ENCODE measurements at places on chromosomes 4 and X.

DNA sequence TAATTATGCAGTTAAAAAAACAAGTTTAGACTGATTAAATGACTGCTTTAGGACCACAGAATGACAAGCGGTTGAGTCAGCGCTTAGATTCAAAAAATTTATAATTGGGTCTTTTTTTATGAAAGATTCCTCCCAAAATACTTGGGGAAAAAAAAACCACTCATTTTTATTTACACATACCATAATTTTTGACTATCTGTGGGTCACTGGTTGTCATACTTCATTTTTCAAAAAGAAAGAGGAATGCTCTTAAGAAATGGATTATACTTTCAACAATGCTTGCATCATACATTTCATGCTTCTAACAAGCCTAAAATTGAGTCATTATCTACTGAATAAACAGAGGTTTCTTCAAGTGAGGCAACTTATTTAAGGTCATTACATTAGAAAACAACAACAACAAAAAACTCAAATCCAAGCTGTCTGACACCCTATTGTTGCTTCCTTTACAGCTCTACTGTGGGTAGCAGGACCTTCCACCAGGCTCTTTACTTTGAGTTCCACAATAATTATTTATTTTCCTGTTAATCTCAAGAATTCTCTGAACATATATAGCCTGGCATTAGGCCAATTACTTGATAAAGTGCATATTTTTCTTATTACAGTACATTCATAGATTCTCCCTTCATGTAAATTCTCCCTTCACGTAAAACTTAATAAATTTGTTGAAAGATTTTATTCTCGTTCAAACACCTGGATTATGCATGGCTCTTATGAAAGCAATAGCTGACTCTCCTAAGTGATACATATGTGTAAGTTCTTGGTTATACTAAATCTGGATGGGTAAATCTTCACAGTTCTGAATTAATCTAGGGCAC is 445.5 kb downstream of the PCDH10 start:
- H3K36me3 ChIP-seq, result no peaks in the 10 kb centered on the region
- H3K27me3 ChIP-seq, result no peaks in the 10 kb centered on the region
- H3K27ac ChIP-seq, result no peak overlapping the region

DNA sequence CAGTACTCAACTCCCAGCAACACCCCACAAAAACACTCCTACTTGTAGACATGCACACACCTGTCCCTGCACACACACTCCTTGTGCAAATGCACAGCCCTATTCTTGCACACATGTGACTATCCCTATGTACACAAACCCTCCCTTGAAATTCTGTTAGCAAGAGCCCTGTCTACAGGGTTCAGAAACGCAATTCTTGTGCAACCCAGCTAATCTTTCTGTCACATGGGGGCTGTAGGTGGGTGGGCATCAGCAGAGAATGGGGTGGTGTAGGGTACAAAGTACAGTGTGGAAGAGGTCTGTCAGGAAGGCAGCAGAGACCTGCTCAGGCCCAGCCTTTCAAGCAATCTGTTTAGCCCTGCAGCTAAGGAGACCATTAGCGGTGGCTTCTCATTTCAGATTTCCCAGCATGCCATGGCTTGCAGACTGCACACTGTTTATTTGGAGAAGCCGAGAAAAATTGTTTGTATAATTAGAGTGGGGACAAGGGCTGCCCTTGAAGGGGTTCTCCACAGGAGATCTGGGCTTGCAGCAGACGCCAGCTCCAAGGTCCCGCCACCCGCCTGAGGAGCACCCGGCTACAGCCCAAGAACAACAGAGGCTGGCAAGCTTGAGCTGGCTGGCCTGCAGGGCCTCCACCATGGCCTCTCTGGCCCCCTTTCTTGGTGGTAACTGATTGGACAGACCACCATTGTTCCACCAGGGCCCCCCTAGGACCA is 144.0 kb upstream of the PJA1 start:
- no peaks in the 10 kb centered on the region for H3K4me1 ChIP-seq
- DNase-seq, result no peak
- no peak overlapping the region for H3K27ac ChIP-seq
- no peaks in the 10 kb centered on the region for H3K36me3 ChIP-seq
- no peak overlapping the region for H3K4me3 ChIP-seq

- H3K27me3 ChIP-seq, result peaks cover 38% of the 10 kb centered on the region
- H3K4me3 ChIP-seq, result no peak overlapping the region
- H3K36me3 ChIP-seq, result peaks cover 6% of the 10 kb centered on the region
- DNase-seq, result no peak
- peaks cover 44% of the 10 kb centered on the region for H3K4me1 ChIP-seq
Measured at GRCh38 chrX:153901753-153902140, 2.7 kb upstream of the AVPR2 start.

- no peak overlapping the region for H3K27ac ChIP-seq
- H3K4me1 ChIP-seq, result no peaks in the 10 kb centered on the region
- no peaks in the 10 kb centered on the region for H3K36me3 ChIP-seq
- no peak for DNase-seq
Measured at GRCh38 chr4:141107927-141108326, 25.3 kb downstream of the RNF150 start.

DNA sequence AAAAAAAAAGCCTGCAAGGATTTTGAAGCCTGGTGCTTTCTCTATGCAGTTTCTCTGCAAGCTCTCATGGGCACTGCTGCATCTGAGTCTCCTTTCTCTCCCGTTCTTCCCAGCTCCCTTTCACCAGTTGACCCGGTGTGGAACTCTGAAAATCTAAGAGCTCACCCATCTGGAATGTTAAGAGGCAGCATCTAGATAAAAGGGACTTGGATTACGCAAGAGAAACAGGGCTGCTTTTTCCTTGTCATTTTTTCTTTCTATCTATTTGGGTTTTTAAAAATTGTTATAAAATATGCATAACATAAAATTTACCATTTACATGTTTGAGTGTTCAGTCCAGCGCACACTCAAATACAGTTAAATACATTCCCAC is 95.2 kb upstream of the RPS6KA3 start:
- DNase-seq, result no peak
- no peak overlapping the region for H3K4me3 ChIP-seq
- H3K36me3 ChIP-seq, result no peaks in the 10 kb centered on the region
- H3K27me3 ChIP-seq, result peaks cover 21% of the 10 kb centered on the region
- no peaks in the 10 kb centered on the region for H3K4me1 ChIP-seq
- H3K27ac ChIP-seq, result no peak overlapping the region

GRCh38 chr4:183333983-183334382 is 11.8 kb upstream of the CLDN24 start:
- no peaks in the 10 kb centered on the region for H3K36me3 ChIP-seq
- peaks cover 9% of the 10 kb centered on the region for H3K4me1 ChIP-seq
- no peak overlapping the region for H3K27ac ChIP-seq

DNA sequence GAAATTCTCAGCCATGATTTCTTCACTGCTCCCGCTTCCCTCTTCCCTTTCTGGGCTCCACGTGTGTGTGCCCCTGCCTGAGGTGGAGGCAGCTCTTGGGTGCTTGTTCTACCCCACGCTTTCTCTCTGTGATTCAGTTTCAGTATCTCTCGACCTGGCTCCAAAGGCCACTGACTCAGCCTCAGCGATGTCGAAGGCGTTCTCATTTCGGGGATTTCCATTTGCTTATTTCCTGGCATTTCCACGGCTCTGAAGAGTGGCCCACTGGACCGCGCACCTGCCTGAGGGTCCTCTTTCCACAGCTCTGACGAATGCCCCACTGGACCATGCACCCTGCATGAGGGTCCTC is 52.4 kb downstream of the GAK start:
- H3K36me3 ChIP-seq, result peaks cover 86% of the 10 kb centered on the region
- peaks cover 31% of the 10 kb centered on the region for H3K4me1 ChIP-seq
- peak overlapping the region; percentile 72 for H3K4me3 ChIP-seq
- H3K27me3 ChIP-seq, result no peaks in the 10 kb centered on the region
- peak overlapping the region; percentile 98 for H3K27ac ChIP-seq

DNA sequence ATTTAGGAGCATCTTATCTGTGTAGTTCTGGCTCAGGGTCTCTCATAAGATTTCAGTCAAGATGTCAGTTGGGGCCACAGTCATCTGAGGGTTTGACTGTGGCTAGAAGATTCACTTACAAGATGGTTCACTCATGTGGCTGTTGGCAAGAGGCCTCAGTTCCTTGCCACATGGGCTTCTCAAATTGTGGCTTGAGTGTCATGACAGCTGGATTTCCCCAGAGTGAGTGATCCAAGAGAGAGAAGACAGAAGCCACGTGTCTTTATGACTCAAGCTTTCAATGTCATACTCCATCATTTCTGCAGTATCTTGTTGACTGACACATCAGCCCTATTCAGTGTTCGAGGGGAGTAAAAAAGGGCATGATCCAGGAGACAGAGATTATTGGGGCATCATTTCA is 131.3 kb upstream of the AP1S2 start:
- H3K4me3 ChIP-seq, result no peak overlapping the region
- no peaks in the 10 kb centered on the region for H3K36me3 ChIP-seq
- peaks cover 10% of the 10 kb centered on the region for H3K4me1 ChIP-seq
- DNase-seq, result no peak

- H3K36me3 ChIP-seq, result no peaks in the 10 kb centered on the region
- H3K27ac ChIP-seq, result no peak overlapping the region
- H3K4me3 ChIP-seq, result no peak overlapping the region
- no peaks in the 10 kb centered on the region for H3K27me3 ChIP-seq
- DNase-seq, result no peak
Measured at GRCh38 chr4:22978656-22979055, 285.9 kb downstream of the GBA3 start.

Measured in activated T-cell treated with anti-CD3 and anti-CD28 coated beads, Interleukin-2, amount 50 U/mL, for 24 hours (primary cell).